ENCODE measurements at places on chromosomes 5 and 9.

DNA sequence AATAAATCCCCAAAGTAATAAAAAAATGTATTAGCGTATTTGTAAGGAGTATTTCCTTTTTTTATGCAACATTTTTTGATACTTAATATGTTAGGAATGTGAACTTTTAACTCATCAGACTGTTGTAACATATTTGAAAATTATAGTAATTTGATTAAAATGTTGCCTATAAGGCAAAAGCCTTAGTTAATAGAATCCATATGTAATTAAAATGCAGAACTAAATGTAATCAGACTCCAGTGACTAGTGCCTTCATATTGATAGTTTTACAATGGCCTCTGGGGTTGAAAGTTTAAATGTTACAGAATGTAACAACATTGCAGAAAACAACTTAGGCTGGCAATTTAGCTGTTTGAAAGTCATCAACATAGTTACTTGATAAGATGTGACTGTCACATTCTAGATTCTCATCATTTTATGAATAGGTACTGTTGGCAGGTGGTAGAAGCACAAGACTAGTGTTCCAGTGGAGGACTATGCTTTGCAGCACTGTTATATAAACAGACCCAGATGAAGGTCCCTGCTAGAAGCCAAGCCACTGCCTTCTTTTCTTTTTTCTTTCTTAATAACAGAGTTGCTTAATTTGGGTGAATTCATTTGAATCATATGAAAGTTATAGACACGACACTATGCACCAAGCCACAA, 382.9 kb downstream of the CCDC171 start:
- DNase-seq, result no peak

- DNase-seq, result no peak
These were observed 142.1 kb upstream of the NMUR2 start for GRCh38 chr5:152547202-152547601.

GRCh38 chr9:126169736-126170135, 156.9 kb upstream of the MVB12B start:
- no peak for DNase-seq

- DNase-seq, result no peak
These were observed at the start of gene HSDL2 for GRCh38 chr9:112380102-112380824. Gene HSDL2, plus strand, starts transcription at chr9:112380108. Its CDS starts 56 bp downstream, at chr9:112380164.

GRCh38 chr9:72356041-72356582, 8.9 kb downstream of the ZFAND5 start:
- DNase-seq, result no peak

DNA sequence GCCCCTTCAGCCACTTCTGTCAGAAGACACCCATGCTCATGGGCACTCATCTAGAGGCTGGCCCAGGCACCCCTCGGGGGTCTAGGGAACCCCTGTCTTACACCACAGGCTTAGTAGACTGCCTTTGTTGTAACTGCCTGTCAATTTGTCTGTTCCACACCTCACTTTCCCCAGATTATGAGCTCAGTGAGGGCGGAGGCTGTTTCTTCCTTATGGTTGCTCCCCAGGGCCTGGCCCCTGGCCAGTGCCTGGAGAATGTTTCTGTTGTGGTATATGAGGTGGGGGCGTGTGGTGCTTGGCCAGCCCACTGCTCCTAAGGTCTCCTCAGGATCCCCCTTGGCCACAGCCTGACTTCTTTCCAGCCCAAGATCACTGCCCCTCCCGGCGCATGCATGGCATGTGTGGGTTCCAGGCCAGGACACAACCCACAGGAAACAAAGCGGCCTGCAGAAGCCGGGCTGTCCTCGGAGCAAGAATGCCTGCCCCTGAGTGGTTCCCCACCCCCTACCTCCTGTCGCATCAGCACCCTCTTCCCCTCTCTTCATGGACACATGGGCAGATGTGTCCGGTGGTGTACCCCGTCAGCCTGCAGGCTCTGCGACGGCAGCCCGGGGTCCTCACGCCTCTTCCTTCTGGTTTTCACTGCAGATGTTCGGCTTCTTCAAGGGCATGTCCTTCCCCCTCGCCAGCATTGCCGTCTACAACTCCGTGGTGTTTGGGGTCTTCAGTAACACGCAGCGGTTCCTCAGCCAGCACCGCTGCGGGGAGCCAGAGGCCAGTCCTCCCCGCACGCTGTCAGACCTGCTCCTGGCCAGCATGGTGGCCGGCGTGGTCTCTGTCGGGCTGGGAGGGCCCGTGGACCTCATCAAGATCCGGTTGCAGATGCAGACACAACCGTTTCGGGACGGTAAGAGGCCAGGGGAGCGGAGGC, 17.7 kb downstream of the SLC25A48 start:
- no peak for DNase-seq

- no peak for DNase-seq
These were observed 59.6 kb downstream of the C9orf152 start for GRCh38 chr9:110148384-110148783.

DNA sequence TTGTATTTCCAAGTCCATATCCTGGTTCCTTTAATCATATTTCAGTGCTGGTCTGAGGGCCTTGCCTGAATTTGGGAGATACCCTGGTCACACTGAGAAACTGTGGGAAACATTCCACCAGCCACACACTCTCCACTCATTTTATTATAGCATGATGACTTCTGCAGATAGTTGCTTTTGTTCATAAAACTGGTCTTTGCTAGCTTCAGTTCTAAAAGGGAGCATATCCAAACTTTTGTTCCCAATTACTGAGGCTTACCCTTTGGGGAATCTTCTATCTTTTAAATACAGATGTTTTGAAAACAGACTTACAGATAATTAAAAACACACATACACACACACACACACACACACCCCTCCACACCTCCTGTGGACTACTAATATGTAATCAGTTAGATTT, 21.0 kb downstream of the DMGDH start:
- DNase-seq, result no peak

GRCh38 chr5:35838370-35839042, 18.2 kb upstream of the IL7R start:
- no peak for DNase-seq

- no peak for DNase-seq
These were observed 123.4 kb downstream of the ZCCHC7 start for GRCh38 chr9:37243588-37244345.

DNA sequence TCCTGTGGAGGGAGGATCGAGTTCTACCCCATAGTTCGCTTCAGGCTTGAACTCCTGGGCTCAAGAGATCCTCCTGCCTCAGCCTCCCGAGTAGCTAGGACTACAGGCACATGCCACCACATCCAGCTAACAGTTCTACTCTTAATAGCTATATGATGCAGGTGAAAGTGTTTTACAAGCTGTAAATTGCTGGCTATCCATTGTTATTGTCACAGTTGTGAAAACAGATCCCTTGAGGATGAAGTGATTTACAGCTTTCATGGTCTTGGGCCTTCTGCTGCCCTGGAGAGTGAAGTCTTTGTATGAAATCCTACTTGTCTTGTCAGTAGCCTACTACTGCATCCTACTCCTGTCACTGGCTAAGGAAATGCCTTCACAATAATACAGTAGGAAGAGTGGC, 48.0 kb downstream of the GRAMD2B start:
- no peak for DNase-seq

DNA sequence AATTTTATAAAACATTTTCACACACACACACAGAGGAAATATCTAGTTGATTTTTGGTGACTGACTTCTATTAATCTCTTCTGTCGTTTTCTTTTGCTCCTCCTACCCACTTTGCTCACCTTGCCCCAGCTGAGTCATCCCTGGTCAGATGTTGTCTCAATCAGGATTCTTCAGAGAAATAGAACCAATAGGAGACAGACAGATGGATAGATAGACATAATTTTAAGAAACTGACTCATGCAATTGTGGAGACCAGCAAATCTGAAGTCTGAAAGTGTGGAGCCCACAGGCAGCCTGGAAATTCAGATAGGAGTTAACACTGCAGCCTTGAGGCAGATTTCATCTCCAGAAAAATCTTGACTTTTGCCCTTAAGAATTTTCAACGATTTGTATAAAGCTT, 37.0 kb upstream of the PIK3R1 start:
- DNase-seq, result no peak

- DNase-seq, result peak; percentile 43
These were observed 215.1 kb upstream of the RFX3 start for GRCh38 chr9:3740690-3741419.

GRCh38 chr9:73597771-73598170, 446.1 kb downstream of the ANXA1 start:
- no peak for DNase-seq

- no peak for DNase-seq
These were observed 756.5 kb upstream of the ADAMTS16 start for GRCh38 chr5:4383518-4384198.

- DNase-seq, result peak; percentile 79
These were observed 4.2 kb downstream of the KCNIP1 start for GRCh38 chr5:170508036-170508435.

DNA sequence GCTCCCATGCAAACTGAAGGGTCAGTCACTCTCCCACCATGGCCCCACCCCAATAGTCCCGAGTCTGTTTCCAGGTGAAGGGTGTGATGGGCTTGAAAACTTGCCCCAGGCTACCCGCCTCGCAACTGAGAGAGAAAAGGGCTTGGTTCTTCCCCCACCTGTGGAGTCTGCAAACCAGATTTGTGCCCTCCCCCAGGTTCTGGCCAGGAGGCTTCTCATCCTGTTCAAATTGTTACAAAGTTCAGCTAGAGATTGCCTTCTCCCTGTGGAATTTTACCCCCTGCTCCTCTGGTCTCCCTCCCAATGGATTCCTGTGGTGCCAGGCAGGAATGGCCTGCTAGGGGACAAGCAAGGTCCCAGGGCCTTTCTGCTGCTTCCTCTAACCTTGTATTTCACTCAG, 93.1 kb upstream of the ACO1 start:
- DNase-seq, result no peak

- DNase-seq, result no peak
These were observed 75.1 kb upstream of the PANK3 start for GRCh38 chr5:168654211-168654721.

GRCh38 chr9:18985464-18985951, 47.5 kb downstream of the SAXO1 start:
- DNase-seq, result no peak

- DNase-seq, result no peak
These were observed 47.5 kb downstream of the FAM114A2 start for GRCh38 chr5:153991168-153991567.

DNA sequence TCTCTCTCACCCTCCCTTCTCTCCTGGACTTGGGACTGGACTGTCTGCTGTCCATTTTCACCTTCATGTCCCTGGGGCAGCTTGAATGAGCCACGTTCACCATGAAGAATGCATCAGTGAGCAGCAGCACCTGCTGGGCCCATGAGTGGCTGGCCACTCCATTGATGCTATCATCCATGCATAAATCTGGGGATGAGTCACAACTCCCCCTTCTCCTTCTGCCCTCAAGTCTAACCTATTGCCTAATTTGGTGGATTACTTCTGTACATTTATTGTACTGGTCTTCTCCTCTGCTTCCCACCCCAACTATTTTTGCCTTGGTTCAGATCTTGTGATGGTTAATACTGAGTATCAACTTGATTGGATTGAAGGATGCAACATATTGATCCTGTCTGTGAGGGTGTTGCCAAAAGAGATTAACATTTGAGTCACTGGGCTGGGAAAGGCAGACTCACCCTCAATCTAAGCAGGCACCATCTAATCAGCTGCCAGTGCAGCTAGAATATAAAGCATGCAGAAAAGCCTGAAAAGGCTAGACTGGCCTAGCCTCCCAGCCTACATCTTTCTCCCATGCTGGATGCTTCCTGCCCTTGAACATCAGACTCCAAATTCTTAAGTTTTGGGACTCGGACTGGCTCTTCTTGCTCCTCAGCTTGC, 46.7 kb downstream of the GDNF start:
- DNase-seq, result peak; percentile 81

DNA sequence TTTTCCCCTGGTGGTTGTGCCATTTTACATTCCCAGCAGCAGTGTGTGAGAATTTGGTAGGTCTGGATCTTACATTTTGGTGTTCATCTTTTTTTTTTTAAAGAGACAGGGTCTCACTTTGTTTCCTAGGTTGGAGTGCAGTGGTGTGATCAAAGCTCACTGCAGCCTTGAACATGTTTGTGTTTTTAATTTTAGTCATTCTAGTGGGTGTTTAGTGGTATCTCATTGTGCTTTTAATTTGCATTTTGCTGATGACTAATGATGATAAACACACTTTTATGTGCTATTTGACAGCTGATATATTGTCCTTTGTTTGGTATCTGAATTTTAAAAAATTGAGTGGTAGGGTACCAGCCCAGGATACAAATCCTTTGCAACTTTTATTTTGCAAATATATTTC, 53.4 kb upstream of the POMT1 start:
- DNase-seq, result no peak

Measured in kidney epithelial cell (primary cell).